IMR-90 (cell line): ENCODE measurements at places on chromosomes 2 and 18. TPM values are rescaled to one million over a fixed set of nuclear protein-coding genes. Genes with fewer than 3 reads are reported as not detected.
A peak's percentile ranks its signal among the peaks of the same experiment; 100 is the strongest.

- DNase-seq = no peak
Observed at GRCh38 chr2:195162194-195162593, 494.8 kb upstream of the SLC39A10 start.

GRCh38 chr2:226747288-226747687 lies 52.3 kb downstream of the IRS1 start:
- no peak for DNase-seq

PTPRM gene
- total RNA-seq = 23.6 and 28.3 TPM in 2 replicates

EGR4 gene
- not detected in 2 replicates for total RNA-seq

SLC40A1 gene
- 3.9 and 5.0 TPM in 2 replicates for total RNA-seq

PLCL1 gene
- 0.18 and 0.56 TPM in 2 replicates for total RNA-seq

SP140 gene
- 1.1 and 1.4 TPM in 2 replicates for total RNA-seq

SERPINB11 gene
- total RNA-seq = 0.18 TPM in 1 of 2 replicates, not detected in the other

SPHKAP gene
- total RNA-seq = not detected in 2 replicates

GRCh38 chr2:10507106-10507505 lies 59.0 kb upstream of the ODC1 start:
- no peak for DNase-seq

GRCh38 chr18:11040823-11041656 lies 108.3 kb downstream of the PIEZO2 start:
- peak; percentile 69 for DNase-seq

DNA sequence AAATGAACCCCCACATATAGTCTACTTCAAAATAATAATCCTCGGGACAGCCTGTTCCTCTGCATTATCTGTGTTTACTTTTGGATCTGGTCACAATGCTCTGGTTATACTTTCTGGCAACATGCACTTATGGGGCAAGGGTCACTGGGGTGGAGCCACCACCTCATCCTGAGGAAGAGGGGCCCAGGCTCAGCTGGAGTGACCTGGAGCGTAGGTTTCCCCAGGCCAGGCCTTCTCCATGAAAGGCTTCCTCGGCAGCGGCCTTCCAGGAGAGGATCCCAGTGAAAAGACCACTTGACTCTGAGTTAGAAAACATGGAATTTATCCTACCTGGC lies 237.4 kb downstream of the SETBP1 start:
- DNase-seq = no peak

ITGA4 gene
- 13.6 and 20.6 TPM in 2 replicates for total RNA-seq

DNA sequence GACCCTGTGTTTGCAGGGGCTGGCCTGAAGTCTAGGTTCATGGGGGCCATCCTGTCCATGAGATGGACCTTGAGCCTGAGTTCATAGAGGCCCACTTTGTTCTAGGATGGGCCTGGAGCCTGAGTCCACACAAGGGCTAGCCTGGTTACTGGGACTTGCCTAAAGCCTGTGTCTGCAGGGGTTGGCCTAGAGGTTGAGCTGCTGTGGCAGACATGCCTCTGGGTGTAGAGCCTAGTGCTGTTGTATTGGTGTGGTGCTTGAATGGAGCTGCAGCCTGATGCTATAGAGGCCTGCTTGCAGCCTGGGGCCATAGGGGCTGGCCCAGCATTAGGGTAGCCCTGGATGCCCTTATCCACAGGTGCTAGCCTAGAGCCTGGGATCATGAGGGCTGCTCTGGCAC lies 23.9 kb upstream of the RASGRP3 start:
- no peak for DNase-seq

COBLL1 gene
- 1.1 and 2.2 TPM in 2 replicates for total RNA-seq

GRCh38 chr2:25592766-25593292 lies 80.5 kb downstream of the DTNB start:
- no peak for DNase-seq

KCNG2 gene
- total RNA-seq = not detected in 2 replicates

DNA sequence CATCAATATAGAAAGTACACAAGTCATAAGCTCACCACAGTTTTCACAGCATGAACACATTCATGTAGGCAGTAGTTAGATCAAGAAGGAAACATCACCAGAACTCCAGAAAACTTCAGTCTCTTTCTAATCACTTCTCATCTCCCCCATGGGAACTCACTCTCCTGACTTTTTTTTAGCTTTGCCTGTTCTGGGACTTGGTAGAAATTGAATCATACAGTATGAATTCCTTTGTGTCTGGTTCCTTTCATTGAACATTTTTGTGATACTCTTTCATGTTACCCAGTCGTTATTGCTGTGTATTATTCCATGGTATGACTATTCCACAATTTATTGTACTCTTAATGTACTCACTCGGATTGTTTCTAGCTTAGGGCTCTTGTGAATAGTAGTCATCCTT lies 160.2 kb downstream of the TAF4B start:
- DNase-seq = no peak

OXER1 gene
- not detected in 2 replicates for total RNA-seq

DNA sequence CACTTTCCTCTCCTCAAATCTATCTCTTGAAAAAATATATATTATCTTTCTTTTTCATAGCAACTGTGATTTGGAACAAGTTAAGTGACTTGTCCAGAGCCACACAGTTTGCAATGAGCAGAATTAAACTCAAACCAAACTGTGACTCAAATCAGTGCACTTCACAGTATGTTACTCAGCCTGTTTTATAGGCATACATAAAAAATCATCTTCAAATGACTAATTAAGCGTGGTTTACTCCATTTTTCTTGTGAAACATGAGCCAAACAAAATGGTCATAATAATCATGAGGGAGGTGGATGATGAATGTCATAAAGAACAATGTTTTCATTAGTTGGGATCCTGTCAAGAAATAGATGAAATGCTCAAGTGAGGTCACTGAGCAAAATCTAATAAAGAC lies 6.1 kb upstream of the CCDC178 start:
- no peak for DNase-seq

DNA sequence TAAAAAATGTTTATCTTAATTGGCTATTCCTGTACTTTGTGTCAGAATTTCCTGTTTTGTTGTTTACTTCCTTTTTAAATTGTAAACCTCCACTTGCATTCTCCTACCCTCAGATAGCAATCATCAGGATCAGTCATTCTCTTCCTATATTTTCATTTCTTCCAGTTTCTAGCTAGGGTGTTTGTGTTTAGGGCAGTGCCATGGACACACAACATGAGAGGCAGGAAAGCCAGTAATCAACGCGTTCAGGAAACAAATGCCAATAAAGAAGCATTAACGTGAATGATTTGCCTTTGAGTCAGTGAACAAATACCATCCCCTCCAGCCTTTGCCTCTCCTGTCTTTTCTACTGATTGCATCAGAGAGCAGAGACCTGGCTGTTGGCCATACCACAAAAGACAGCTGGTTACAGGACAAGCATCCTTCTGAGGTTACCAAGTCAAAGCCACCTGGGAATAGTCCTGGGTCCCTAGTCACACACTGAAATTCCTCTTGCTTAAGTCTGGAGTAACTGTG lies 56.7 kb upstream of the FHL2 start:
- peak; percentile 92 for DNase-seq

- DNase-seq = peak; percentile 78
Observed at GRCh38 chr2:188293601-188294351, 2.1 kb downstream of the GULP1 start.

ZNF385B gene
- under 0.01 TPM in 1 of 2 replicates, not detected in the other for total RNA-seq

- no peak for DNase-seq
Observed at GRCh38 chr2:120656273-120656950, 79.3 kb upstream of the GLI2 start.

DNA sequence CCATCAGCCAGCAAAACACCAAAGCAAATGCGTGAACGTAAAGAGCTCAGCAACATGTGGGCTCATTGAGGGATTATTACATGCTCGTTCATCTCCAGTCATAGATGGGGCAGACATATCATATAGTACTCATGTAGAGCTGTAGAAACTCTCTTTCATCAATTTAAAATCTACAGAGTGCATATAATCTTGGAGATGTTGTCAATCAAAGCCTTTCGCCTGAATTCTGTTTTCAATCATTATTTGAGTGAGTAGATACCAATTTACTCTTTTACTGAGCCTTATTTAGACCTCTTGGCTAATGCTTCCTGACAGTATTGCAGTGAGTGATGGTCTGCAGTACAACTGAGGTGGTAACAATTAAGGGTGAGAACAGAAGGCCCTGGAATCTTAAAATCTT lies 7.0 kb downstream of the RIT2 start:
- DNase-seq = no peak

- DNase-seq = no peak
Observed at GRCh38 chr2:238510911-238511613, 84.3 kb downstream of the ASB1 start.

- DNase-seq = peak; percentile 29
Observed at GRCh38 chr2:198657512-198658121, 800.1 kb downstream of the SATB2 start.

DNA sequence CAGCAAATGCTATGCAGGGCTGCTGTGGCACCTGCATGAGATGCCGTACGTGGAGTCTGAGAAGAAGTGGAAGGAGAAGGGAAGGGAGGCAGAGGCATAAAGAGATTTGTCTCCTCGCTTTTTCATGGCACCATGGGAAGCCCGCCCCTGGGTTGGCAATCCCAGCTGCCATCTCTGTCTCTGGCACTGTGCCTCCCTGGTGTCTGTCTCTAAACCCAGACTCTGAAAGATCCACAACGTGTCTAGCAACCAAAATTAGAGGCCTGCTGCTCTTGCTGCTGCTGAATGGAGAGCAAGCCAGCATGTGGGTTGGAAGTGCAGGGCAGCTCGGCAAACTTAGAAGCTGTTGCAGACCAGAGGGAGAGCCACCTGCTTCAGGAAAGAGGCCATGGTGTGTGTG lies 53.1 kb downstream of the INO80C start:
- no peak for DNase-seq

GRCh38 chr2:54574107-54574859 lies 118.2 kb downstream of the SPTBN1 start:
- peak; percentile 60 for DNase-seq

GRCh38 chr2:63796366-63796765 lies 45.3 kb upstream of the UGP2 start:
- DNase-seq = no peak

DNA sequence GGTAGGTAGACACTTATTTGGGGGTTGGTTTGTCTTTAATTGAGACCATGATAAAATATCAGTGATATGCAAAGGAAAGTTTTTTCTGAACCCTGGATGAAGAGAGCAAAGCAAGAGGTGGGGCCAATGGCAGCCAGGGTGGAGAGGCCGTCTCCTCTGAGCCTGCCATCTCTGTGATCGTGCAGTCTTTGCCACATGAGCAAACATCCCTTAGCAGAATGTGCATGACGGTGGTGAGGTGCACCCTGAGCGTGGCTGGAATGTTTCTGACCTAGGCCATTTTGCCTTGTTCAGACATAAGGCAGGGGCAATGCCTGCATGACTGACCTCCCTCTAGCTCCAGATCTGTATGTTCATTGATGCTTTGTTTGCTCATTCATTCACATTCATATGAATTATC lies 6.0 kb downstream of the NCK2 start:
- no peak for DNase-seq

- DNase-seq = no peak
Observed at GRCh38 chr2:144378551-144378950, 141.4 kb downstream of the ZEB2 start.
